ENCODE measurements at places on chromosomes 16 and 17. TPM values are rescaled to one million over a fixed set of nuclear protein-coding genes. Genes with fewer than 3 reads are reported as not detected.
A peak's percentile ranks its signal among the peaks of the same experiment; 100 is the strongest.

The TBX2 gene
- 16.5 TPM for total RNA-seq

The ITGB4 gene
- 46.6 TPM for total RNA-seq

The RGS9 gene
- total RNA-seq: 5.3 TPM

The CDH1 gene
- not detected for total RNA-seq

The TBC1D3 gene
- total RNA-seq: not detected

The TVP23C gene
- 14.0 TPM for total RNA-seq

The PRCD gene
- total RNA-seq: 1.6 TPM

DNA sequence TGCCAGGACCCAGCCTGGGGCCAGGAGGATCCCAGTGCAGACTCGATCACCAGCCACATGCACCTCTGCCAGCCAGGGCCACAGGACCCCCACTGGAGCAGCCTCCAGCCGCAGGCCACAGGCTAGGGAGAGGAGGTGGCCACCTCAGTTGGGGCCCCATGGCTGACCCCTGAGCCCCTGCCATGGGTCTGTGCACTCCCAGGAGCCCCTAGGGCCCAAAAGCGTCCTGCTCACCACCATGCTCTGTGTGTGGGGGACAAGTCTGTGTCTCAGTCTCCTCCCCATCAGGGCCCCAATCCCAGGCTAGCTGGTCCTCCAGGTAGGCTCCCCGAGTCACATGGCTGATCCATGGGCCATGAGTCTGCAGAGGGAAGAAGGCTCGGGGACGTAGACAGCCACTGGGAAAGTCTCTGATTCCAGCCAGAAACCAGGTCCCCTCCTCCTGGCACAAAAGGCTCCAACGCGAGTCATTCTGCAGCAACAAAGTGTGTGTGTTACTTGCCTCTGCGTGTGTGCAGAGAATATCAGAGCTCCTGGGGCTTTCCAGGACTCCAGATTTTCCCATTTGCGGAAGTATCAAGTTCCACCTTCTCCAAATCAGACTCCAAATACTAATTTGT lies 6.1 kb upstream of the PRSS8 start:
- no peak for DNase-seq

DNA sequence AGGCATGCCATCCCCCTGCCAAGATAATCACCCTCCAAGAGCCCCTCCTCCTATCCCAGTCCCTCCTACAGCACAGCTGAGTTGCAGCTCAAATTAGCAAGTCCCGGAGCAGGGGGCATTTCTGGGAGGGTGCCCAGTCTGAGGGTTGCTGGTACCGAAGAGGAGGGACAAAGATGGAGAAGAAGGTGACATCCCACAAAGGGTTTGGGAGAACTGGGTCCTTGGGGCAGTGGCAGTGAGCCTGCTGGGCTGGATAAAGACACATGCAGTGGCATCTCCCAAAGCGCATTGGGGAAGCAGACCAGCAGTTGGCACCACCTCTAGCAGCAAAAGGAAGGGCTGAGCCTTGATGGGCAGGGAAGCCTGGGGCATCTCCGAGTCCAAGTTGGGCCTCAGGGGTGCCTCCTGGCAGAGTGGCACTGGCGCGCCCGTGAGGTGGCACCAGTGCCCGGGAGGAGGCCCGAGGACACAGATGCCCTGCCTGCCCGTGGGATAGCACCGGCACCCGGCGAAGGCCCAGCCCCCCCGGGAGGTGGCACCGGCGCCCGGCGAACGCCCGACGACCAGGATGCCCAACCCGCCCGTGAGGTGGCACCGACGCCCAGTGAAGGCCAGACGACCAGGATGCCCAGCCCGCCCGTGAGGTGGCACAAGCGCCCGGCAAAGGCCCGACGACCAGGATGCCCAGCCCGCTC lies 622 bp downstream of the TOM1L2 start:
- DNase-seq: peak; percentile 87

DNA sequence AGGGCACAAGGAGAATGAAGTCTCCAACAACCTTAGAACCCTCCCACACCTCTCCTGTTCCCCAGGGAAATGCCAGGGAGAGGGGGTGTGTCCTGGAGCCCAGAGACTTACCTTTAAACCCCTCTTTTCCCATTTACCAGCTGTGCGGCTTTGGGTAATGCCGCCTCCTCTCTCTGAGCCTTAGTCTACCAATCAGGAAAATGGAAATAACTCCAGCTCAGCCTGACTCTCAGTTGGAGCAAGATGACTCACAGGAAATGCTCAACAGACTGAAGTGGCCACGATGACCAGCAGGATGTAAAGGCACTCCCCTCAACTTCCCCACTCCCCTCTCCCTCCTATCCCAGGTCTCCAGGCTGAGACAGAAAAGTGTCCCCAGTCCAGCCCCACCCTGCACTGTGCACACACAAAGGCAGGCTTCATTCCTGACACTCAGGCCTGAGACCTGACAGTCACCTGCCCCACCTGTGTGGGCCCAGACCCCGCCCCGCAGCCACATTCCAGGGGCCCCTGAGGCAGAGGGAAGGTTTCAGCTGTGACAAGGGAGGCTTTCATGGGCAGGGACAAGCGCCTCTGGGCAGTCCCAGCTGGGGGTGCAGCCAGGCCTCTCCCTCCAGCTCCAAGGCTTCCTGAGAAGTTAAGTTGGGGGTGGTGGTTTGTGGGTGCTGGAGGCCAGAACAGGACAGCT lies 3.0 kb upstream of the KRT15 start:
- no peak for DNase-seq

DNA sequence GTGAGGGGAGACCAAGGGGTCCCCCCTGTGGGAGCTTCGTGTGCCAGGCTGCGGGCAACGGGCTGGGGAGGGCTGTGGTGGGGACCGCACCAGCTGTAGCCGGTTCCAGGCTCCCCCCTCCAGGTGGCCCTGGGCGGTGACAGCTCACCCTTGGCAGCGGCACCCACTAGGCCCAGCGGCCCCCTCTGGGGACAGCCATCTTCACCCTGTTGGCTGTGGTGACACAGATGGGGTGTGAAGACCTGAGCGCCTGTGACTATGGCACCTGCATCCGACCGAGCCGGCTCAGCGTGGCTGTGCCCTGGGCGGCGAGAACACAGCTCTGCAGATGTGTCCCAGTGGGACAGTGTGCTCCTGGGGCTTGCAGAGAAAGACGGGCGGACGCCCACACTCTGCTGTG lies 1.1 kb upstream of the C1QTNF8 start:
- DNase-seq: no peak

GRCh38 chr17:8146381-8147140 lies 5.6 kb downstream of the PER1 start:
- DNase-seq: no peak

- no peak for DNase-seq
These were observed 10.6 kb upstream of the TMIGD1 start for GRCh38 chr17:30344283-30345088.

- no peak for DNase-seq
These were observed 3.8 kb upstream of the P4HB start for GRCh38 chr17:81863833-81864768.

- no peak for DNase-seq
These were observed 146.8 kb downstream of the SEC14L1 start for GRCh38 chr17:77287432-77288068.

DNA sequence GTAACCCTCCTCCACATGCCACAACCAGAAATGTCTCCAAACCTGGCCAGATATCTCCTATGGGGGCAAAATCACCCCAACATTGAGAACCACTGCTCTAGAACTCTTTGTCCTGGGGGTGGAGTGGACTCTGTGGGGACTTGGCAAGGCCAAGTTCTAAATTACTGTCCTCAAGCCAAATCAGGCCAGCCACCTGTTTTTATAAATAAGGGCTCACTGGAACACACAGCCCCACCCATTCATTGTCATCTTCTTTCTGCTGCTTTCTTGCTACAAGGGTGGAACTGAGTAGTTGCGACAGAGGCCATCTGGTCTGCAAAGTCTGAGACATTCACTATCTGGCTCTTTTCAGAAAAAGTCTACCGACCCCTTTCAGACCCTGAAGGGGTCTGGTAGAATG lies 26.8 kb upstream of the TMEM220 start:
- no peak for DNase-seq

- peak; percentile 43 for DNase-seq
These were observed 811.1 kb downstream of the KCNJ18 start for GRCh38 chr17:22503322-22503899.

- DNase-seq: no peak
These were observed 6.1 kb downstream of the CHST4 start for GRCh38 chr16:71532366-71532765.

DNA sequence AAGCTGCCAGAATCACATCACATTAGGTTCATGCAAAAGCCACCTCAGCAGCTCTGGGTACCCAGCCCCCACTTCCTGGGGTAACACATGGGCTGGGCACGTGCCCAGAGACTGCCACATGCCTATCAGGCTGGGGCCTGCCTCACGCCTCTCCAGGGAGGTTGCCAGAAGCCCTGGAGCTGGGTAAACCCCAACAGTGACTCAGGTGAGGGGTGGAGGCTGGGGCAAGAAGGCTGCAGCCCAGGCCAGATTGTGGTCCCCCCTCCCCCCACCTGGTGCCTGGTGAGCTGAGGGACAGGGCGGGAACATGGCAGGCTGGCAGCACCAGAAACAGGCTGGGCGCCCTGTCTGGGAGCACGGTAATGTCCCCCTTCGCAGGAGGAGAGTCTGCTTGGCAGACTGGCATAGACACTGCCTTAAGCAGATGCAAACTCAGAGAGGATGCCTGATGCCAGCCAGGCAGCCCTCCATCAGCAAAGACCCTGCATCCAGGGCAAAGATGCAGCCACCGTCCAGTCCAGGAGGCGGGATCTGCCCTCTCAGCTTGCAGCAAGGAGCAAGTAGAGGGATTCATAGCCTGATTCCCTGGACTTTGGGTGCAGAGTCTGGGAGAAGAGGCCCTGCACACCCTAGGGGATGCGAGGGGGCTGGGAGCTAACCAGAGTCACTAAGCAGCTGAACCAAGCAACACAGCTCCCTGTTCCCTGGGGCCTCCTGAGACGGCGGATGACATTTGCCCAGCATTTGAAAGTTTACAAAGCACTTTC lies 28.8 kb downstream of the NGFR start:
- DNase-seq: no peak

DNA sequence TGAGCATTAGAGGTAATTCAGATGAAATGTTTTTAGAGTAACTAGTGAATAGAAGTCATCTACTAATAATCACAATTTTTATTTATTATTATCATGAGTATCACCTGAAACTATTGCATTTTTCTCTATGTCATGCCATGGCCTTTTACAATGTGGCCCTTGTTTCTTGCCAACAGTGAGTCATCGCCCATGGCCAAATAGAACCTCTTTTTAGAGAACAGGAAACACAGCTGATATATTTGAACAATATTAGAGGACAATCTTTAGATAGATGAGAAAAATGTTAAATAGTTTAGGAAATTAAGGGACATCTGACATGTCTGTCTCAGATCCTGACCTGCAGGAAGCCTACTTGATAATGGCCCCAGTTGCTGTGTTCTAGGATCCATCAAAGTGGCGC lies 1584.4 kb upstream of the GOT2 start:
- no peak for DNase-seq

DNA sequence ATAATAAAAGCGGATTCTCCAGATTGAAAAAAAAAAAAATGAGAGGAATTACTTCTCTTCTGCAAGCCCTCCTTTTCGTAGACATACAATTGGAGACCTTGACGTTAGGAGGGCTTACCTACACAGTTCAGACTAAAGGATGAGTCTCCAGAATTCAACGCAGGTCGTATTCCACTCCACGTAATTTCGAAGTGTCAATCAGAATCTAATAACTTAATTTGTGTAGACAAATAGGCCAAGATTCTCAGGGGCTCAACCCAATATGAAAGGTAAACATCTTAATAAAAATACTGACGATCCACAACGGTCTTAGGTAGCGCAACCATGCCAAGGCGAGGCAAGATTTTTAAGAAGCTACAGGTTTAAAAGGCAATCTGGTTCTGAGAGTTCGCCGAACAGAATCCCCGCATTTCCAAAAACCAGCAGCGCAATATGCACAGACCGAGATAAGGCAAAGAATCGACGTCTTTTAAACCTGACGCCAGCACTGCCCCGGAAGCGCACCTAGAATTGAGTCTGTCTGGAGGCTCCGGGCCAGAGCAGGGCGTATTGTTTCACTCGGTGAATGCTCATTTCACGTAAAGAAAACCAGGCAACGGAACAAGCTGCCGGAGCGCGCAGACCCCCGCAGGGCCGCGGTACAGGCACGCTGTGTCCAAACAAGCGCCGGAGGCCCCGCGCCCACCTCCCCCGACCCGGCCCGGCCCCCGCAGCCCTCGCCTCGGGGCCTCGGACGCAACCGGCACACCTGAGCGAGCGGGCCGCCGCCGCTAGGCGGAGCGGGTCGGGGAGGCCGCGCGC lies 623 bp downstream of the MBTPS1 start:
- DNase-seq: peak; percentile 88

DNA sequence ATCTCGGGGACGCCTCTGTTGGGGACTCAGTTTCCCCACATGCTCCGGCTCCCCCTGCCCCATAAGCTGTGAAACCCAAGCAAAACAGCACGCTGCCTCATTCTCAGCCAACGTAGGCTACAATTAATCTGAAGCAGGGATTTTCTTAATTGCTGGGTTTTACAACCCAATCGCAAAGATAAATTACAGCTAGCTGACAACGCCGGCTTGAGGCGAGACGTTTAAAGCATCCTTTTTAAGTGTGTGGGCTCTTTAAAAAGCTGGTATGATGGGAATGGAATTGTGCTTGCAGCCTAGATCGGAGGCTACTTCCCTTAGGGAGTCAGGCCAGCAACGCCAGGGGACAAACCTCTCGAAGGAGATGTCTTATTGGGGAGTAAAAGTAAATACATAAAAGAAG lies 185.3 kb downstream of the ZNF423 start:
- DNase-seq: no peak

DNA sequence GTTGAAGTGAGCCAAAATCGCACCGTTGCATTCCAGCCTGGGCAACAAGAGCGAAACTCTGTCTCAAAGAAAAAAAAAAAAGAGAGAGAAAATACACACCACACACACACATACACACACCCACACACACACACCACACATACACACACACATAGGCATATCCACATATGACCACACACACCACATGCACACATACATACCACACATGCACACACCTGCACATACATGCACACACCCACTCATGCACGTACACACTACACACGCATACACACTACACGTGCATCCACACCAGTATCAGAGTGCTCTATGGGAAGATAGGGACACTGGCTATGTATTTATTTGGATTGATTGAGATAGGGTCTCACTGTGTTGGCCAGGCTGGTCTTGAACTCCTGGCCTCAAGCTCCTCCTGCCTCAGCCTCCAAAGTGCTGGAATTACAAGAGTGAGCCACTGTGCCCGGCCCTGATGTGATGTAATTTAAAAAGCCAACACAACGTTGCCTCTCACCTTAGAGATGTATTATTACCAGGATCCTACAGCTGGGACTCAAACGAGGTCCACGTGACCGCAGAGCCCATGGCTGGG lies 17.8 kb upstream of the GINS2 start:
- DNase-seq: no peak

GRCh38 chr17:66777689-66778225 lies 57.2 kb upstream of the CACNG5 start:
- no peak for DNase-seq
